AG10803 (cell line): ENCODE measurements at places on chromosomes 2 and 18.

DNA sequence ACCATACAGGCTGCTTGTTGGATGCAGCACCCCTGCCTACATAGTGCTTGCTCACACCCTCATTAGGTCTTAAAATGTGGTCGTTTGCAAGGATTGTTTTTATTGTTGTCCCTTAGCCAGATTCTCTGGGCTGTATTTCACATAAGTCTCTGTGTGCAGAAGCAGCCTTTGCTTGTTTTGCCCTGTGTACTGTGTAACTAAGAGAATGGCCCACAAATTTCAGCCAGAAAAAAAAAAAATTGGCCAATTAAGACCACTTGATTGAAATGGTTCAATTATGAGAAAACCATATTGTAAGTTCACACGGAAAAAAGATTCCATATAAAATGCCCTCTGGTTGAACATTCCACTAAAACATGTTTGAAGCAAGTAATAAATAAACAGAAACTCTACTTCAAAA is 377.1 kb upstream of the SOX11 start:
- DNase-seq: no peak

DNA sequence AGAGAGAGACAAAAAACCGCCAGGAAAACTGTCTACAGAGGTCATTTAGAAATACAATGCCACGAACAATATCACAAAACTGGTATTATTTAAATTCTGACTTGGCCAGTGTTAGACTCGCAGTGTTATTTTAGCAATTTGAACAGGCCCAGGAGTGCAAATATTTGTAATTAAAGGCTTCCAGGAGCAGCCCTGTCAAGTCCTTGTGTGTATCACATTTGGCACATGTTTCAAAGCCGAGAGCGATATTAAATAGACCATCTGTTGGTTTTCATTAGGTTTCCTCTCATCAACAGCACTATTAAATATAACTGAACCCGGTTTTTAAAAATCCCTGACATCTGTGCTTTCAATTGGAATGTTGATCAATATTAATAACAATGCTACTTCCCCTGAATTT is 656.9 kb downstream of the TSN start:
- DNase-seq: no peak

DNA sequence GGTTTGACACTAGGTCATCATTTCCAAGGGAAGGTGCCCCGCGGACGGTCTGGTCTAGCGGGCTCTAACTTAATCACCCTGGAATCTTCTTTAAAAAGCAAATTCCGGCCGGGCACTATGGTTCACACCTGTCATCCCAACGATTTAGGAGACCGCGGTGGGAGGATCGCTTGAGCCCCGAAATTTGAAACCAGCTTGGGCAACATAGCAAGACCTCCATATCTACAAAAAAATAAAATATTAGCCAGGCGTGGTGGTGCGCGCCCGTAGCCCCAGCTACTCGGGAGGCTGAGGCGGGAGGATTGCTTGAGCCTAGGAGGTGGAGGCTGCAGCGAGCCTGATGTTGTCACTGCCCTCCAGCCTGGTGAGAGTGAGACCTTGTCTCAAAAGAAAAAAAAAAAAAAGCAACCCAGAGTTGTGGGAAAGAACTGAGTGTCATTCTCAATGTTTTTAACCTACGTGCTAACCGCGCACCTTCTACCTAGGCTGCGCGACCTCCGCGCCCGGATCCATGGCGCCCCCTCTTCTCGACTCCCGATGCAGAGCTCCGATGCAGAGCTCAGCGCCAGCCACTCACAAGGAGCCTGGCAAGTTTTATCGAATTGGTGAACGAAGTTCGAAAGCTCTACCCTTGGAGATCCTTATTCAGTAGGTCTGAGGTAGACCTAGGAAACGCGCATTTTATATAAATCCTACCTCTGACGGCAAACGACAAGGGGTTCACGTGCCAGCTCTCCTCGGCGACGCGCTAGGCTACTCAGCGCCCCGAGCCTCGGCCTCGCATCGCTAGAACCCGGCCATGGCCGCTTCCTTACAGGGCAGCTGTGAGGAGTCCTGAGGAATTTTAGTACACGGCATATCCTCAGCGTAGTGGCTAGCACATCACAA is 888 bp upstream of the TWSG1 start:
- DNase-seq: no peak

GRCh38 chr2:13696601-13697000 is 935.9 kb upstream of the LRATD1 start:
- DNase-seq: no peak

- no peak for DNase-seq
Observed at GRCh38 chr2:230362030-230362691, 35.2 kb downstream of the SP140L start.

- no peak for DNase-seq
Observed at GRCh38 chr2:127039387-127040031, 67.4 kb downstream of the BIN1 start.

DNA sequence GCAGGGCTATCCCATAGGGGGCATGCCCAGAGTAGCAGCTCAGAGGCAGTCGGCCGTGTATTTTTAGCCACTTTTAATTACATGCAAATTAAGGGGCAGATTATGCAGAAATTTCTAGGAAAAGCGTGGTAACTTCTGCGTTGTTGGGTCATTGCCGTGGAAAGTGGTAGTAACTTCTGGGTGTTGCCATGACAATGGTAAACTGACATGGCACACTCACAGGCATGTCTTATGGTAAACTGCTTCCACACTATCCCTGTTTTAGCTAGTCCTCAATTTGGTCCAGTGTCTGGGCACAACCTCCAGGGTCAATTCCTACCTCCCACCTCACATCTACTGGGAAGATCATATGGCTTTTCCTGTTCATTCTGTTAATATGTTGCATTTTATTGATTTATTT is 428.9 kb upstream of the FANCL start:
- DNase-seq: no peak

GRCh38 chr18:2471523-2471922 is 99.8 kb downstream of the METTL4 start:
- DNase-seq: no peak

DNA sequence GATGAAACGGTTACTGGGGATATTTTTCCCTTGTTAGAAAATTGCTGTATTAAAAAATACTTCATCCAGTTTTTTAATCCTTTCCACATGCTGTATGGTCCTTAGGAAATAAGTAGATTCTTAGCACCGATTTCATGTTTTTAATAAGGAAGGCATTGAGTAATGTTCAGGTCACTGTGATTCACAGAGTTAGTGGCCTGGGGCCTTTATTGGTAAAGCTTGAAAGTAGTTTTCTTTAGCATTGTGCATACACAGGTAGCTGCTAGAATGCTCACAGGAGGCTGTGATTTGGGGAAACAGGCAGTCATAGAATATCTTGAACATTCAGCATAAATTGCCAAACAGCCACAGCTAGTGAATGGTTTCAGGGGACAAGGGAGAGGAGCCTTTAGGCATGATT is 79.8 kb downstream of the XRCC5 start:
- DNase-seq: peak; percentile 70

GRCh38 chr2:182605166-182605565 is 110.9 kb upstream of the DNAJC10 start:
- no peak for DNase-seq

GRCh38 chr2:177010146-177010545 is 202.4 kb upstream of the HNRNPA3 start:
- DNase-seq: no peak

GRCh38 chr18:46161703-46162396 is 57.7 kb downstream of the HAUS1 start:
- no peak for DNase-seq

GRCh38 chr2:129710670-129711495 is 268.6 kb upstream of the RAB6C start:
- DNase-seq: no peak

- DNase-seq: no peak
Observed at GRCh38 chr2:10145519-10146357, 23.2 kb downstream of the RRM2 start.

GRCh38 chr2:43170405-43171105 is 55.9 kb downstream of the ZFP36L2 start:
- DNase-seq: no peak

- DNase-seq: no peak
Observed at GRCh38 chr2:196640031-196640548, 575 bp downstream of the CCDC150 start.

DNA sequence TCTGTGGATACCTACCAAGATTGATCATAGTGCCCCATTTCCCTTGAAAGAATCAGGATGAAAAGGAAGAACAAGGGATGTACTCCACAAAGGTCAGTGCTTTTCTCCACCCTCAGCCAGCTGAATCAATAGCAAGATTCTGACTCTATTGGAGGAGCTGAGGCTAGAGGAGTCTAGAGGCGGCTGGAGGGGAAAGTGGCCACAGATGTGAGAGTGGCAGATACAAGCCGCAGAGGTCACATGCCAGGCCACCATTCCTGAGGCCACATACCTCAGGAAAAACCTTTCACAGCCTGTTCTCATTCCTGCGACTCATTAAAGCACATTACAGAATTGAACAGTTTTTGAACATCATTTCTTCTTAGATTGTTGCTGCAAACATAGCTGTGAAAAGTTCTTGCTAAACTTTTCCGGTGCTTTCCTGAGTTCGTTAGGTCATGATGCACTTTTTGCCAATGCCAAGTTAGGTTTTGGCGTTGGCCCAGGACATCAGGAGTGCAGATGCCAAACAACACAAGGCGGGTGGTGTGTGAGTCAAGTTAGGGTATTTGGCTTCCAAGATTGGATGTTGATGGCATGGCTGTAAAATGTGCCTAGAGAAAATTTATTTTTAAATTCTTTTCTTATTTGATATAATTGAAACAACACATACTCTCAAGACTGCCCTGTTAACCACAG is 160.7 kb upstream of the SP5 start:
- peak; percentile 91 for DNase-seq

- DNase-seq: peak; percentile 40
Observed at GRCh38 chr2:97995026-97995733, 568 bp downstream of the TMEM131 start.
